ENCODE measurements at places on chromosomes 4 and X.

GRCh38 chrX:65783746-65784145, 116.3 kb downstream of the MSN start:
- no peak for DNase-seq

DNA sequence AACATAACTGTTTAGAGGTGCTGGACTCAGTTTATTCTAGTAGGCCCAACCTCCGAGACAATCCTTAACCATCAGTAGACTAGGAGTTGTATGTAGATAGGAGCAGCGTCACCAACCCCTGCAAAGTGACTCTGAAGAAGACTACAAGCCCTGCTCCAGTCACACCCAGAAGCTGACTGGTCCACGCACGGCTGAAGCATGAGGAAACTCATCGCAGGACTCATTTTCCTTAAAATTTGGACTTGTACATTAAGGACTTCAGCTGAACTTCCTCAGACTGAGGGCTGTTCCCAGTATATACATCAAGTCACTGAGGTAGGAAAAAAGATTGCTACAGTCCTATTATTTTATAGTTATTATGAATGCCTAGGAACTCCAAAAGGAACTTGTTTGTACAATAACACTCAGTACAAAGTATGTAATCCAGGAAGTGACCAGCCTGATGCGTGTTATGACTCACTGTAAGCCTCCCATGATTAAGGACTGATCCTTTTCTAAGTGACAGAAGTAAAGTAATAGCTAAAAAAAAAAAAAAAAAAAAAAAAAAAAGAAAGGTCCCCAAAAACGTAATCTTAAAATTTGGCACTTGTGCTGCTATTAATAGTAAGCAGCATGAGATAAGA, 41.6 kb upstream of the UGT2B7 start:
- peak; percentile 48 for DNase-seq

DNA sequence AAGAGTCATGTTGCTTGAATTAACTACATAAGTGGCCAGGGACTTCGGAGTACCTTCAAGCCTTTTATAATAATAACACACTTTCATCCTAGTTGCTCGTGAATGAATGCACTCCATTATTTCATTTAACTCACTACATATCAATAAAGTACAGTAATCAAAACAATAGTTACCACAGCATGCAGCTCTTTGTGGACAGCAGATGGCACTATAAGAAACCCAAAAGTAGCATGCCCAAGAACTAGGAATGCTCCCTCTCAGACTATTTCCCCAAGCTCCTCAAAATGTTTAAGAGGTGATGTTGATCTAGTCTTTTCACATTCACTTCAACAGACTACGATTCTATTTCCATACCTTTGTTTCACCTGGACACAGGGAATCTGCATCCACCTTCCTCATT, 500.8 kb upstream of the DIAPH2 start:
- DNase-seq = no peak

DNA sequence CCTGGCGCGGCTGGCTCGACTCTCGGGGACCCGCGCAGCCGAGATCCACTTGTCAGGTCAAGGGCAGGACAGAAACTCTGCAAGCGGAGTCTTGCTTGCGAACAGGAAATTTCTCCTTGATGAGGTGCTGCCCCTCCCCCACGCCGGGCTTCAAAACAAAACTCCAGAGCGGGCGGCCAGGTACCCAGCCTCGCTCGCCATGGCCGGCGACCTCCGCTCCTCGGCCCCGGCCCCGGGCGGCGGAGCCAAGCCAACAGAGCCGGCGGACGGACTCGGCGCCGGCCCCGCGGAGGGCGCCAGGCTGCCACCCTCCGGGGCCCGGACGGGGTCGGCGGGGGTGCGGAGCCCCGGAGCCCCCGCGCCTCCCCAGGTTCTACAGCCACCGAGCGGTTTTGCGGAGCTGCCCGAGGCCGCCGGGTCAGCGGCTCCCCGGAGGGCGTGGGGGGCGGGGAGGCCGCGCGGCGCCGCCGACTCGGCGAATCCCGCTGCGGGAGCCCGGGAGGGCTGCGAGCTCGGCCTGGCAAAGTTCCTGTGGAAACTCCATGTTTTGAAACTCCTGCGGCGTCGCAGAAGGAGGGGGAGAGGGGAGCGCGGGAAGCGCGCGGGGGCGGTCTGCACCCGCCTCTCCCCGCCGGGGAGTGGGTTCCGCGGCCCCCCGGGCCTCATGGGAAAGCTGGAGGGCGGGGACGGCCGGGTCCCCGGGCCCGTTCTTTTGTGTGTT, 11.7 kb upstream of the BCOR start:
- peak; percentile 57 for DNase-seq
